ENCODE measurements at places on chromosomes 5 and 9.
A peak's percentile ranks its signal among the peaks of the same experiment; 100 is the strongest.

- DNase-seq = no peak
Observed at GRCh38 chr5:179730852-179731251, 1.8 kb upstream of the MAML1 start.

- DNase-seq = no peak
Observed at GRCh38 chr5:117161718-117162335, 587.2 kb upstream of the SEMA6A start.

GRCh38 chr5:151676314-151676712 is 10.4 kb downstream of the SPARC start:
- no peak for DNase-seq

GRCh38 chr5:110790673-110791072 is 51.9 kb downstream of the SLC25A46 start:
- no peak for DNase-seq

GRCh38 chr5:154309805-154310204 is 119.3 kb downstream of the GALNT10 start:
- no peak for DNase-seq

- no peak for DNase-seq
Observed at GRCh38 chr5:96478983-96479382, 45.9 kb upstream of the PCSK1 start.

- no peak for DNase-seq
Observed at GRCh38 chr9:138022121-138022741, 144.6 kb downstream of the CACNA1B start.

GRCh38 chr5:56974241-56974640 is 22.3 kb upstream of the MIER3 start:
- DNase-seq = no peak

GRCh38 chr9:36187414-36187813 is 3.3 kb upstream of the CLTA start:
- no peak for DNase-seq

DNA sequence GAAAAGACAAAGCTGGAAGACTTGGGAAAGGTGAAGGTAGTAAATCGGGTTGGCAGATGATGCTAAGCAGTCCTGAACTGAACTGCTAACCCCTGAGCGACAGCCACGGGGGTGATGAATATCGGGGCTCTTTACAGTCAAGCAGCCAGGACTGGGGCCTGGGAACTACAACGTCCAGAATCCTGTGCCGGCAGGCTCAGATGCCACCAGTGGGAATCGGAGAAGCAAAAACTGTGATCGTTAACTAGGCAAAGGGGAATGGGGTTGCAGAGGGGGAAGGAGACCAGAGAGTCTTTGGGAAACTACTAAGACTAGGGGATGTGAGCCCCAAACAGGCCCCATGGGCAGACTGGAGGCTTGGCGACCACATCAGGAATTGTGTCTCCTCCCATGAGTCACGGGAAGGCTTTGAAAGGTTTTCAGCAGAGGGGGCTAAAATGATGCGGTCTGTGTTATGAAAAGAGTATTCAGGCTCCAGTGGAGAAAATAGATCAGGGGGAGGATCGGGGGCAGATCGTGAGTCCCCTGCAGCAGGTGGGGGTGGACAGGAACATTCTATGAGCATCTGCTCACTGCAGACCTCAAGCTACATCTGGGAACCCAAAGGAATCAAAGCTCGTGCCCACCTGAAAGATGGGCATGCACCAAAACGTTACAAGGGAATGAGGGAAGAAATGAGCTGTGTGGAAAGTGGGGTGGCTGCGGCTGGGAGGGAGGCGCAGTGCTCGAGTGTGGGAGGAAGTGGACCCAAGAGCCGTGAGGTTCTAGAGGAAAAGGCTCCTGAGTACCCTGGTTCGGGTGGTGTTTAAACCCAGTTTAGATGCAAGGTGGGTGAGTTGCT is 53.8 kb downstream of the HRH2 start:
- DNase-seq = no peak

GRCh38 chr5:164593982-164594381 is 1088.6 kb downstream of the MAT2B start:
- no peak for DNase-seq

DNA sequence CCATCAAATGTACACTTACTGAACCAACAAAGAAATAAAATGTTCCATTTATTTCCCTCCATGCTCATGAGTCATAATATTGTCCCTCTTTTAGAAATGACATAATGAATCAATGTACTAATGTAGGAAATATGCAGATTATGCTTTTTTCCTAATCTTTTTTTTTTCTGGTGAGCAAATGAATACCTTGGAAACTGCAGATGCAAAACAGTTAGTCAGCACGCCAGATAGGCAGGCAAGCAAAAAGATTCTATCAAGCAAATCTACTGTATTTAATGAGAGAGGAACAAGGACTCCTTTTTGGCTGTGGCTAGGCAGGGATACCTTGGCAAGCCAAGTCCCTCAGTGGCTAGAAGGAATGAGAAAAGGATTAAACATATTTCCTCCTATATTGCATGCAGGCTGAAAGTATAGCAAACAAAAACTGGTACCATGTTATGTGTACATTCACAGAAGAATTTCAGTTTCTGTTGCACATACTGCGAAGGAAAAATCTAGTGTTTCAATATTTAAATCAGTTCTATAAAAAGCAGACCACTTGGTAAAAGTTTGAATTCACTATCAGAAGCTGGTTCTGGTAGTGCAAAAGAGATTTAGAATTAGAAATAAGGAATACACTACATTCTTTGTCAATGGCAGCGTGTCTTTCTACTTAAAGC is 605.4 kb downstream of the TLE1 start:
- DNase-seq = no peak

DNA sequence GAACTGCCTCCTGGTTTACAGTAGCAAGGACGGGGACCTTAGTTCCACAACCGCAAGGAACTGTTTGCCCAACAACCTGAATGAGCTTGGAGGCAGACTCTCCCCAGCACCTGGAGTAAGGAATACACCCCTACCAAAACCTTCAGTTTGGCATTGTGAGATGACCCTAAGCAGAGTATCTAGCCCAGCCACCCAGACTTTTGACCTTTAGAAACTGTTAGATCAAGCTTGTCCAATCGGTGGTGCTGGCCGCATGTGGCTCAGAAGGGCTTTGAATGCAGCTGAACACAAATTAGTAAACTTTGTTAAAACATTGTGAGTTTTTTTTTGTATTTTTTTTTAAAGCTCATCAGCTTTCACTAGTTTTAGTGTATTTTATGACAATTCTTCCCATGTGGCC is 86.9 kb upstream of the C9orf72 start:
- no peak for DNase-seq

DNA sequence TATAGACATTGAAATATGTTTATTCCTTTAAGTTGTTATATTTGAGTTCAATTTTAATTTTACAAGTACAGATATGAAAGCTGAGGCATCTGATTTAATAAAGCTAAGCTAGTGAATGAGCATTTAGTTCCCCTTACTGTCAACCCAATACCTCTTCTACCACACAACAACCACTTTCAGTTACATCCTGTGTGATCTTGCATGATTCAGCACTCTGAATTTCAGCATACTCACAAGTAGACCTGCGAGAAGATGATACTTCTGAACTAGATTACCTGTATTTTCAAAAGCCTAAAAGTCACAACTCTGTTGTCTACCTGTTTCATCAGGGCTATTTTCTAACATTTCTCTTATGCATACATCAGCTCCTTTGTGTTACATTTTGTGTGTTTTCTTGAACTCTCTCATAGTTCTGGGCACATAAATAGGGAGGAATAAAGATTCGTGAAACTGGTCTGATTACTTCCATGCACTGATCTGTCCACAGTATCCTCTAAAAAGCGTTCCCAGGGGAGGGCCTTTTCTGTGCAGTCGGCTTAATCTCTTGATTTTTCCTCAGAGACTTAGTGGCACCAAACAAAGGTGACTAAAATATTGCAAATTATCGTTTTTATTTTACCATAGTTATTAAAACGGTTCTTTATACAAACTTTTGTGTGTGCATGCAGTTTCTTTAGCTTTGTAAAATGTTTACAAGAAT is 2025.5 kb upstream of the NUDT12 start:
- DNase-seq = no peak

- no peak for DNase-seq
Observed at GRCh38 chr9:127874301-127875221, 2.9 kb downstream of the AK1 start.

DNA sequence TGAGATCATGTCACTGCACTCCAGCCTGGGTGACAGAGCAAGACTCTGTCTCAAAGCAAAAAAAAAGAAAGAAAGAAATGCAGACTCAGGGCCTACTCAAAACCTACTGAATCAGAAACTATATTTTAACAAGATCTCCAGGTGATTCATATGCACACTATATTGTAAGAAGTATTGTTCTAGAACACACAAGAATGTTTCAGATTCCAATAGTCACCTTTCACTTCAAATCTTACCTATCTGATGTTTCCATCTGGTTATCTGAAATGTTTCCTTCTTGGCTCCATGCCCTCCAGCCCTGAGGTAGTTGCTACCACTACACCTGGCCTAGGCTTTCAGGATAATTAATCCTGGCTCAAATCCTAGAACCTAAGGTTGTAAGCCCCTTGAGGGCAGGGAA is 36.8 kb upstream of the SNX2 start:
- no peak for DNase-seq

DNA sequence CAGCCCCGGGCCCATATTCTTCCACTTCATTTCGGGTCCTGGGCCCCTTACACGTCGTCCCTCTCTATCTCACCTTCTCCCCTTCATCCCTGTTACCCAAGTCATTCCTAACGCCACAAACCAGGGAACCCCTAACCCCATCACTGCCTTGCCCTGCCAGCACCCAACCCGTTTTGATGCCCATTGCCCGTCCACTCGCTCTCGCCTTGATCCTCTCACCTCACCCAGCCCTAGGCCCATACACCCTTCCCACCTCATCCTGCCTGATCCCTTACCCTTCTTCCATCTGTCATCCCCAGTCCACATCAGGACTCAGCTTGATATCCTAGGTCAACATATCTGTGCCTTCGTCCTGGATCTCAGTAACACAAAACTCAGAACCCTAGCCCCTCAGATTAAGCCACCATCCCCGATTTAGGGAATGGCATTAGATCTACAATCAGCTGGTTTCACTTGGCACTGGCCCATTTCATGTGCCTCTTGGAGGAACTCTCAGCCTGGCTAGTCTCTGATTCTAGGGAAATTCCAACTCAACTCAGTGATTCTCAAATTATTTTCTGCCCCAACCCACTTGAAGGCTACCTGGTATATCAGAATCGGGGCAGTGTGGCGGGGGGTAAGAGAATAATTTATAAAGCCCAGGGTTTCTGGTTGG is 489 bp downstream of the CHMP5 start:
- peak; percentile 28 for DNase-seq

- no peak for DNase-seq
Observed at GRCh38 chr9:88651682-88652633, 117.0 kb downstream of the NXNL2 start.

DNA sequence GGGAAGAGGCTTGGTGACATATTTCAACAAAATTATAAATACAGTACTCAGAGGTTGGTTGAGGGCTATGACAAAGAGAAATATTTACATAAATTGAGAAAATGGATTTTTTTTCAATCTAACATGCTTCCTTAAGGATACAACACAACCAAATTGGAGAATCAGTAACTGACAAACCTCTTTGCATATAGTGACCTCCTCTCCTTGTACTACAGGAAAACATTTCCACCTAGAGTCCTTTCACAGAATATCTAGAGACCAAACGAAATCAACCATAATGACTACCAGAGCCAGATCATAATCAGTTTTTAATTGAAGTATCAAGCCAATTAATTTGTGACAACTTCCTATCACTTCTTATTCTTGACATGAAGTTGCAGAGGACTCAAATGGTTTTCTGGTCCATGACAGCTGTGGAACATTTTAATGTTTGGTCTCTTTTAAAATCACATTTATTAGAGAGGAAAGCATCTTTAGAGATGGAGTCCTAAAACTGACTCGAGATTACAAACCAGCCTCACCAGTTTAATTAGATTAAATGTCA is 1636.5 kb upstream of the C9orf72 start:
- DNase-seq = no peak

DNA sequence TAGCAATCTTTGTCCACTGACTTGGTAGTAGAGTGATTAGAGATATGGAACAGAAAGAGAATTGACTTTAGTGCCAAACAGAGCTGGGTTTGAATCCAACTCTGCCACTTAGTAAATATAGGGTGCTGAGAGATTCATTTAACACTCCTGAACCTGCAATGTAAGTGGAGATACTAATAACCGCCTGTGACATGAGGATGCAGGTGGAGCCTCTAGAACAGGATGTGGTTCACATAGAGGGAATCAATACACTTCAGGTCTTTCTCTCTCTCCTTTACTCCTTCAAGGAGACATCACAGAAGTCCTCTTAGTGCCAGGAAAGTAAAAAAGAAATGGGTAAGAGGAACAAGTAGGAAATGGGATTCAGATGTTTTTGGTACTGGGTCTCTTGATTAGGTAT is 49.8 kb downstream of the TRPM3 start:
- DNase-seq = no peak

DNA sequence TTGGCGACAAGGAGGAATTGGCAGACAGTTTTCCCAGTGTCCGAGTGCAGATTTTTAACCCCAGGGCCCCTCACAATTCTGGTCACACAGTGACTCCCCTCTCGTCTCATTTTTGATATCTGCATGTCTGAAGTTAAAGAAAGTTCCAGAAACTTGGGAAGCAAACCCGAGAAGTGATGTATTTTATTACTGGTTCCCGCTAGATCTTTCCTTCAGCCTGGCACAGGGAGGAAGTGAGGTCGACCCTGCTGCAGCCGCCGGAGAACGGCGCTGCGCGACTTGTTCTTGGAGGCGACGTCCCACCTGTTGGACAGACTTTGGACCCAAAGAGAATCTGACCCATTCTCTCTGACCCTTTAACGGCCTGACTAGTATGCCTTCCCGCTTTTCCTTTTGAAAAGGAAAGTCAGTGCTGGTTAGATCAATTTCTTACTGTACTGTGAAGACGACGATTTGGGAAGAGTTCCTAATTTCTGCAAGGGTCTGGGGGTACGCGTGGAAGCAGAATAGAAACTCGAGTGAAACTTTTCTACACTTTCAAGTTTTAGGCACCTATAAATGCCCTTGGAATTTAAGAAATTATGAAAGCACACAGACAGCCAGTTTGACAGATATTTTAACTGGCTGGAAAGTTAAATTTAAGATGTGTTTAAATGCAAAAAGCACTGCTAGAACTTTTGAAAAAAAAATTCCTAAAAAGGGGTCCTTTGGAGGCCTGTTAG is 744 bp downstream of the OTULIN start:
- DNase-seq = peak; percentile 36

- no peak for DNase-seq
Observed at GRCh38 chr5:9621379-9621903, 8.7 kb downstream of the TAS2R1 start.

- no peak for DNase-seq
Observed at GRCh38 chr5:39639618-39640089, 214.9 kb upstream of the DAB2 start.

- DNase-seq = no peak
Observed at GRCh38 chr5:116646611-116647289, 72.1 kb upstream of the SEMA6A start.

- no peak for DNase-seq
Observed at GRCh38 chr5:38806775-38807258, 39.0 kb upstream of the OSMR start.

GRCh38 chr9:107703651-107704050 is 214.1 kb upstream of the KLF4 start:
- DNase-seq = no peak

DNA sequence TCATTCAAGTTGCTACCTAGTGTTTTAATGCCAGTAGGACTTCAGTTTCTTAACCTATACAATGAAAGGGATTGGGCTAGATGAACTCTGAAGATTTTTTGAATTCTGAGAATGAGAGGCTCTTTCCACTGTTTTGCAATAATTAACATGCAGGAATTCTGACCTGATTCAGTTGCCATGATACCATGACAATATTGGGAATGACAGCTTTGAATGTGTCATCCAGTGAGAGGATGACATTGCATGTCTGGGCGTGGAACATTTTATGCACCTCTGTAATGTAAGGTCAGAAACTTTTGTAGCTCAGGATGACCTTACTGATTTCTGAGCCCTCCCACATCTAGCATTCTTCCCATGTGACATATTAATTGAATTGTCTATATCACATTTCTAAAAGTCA is 30.6 kb upstream of the SPINK5 start:
- DNase-seq = no peak

Data from CD4-positive, alpha-beta T cell treated with Interleukin-21 for 1 hour (primary cell).